Cortex of kidney (tissue), 1 donor: ENCODE measurements at places on chromosomes 16 and 17.

DNA sequence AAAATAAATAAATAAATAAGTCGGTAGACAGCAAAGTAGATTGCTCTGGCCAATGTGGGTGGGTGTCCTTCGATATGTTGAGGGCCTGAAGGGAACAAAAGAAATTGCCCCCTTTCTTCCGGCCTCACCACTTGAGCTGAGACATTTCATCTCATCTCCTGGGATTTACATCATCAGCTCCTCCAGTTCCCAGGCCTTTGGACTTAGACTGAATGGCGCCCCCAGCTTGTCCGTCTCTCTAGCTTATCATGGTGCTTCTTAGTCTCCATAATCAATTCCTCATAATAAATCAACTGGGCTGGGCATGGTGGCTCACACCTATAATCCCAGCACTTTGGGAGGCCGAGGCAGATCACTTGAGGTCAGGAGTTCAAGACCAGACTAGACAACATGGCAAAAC is 13.8 kb upstream of the HAP1 start:
- DNase-seq, result no peak

- DNase-seq, result no peak
Observed at GRCh38 chr16:50531901-50532300, 16.3 kb upstream of the NKD1 start.

DNA sequence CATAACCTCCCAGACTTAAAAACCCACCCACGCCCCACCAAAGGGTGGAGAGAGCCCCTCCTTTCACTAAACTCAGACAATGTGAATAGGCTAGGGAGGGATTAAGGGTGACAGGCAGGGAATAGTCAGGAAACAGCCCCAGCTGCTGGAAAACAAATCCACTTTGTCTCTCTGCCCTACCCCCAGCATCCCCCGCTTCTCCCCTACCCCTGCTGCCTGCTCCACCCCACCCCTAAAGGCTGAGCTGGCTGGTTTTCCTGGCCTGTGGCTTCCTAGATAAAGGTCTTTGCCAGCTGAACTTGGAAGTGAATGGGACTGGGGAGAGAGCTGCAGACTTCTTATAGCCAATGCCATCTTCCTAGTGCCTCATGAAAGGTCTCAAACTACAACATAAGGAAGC is 15.0 kb downstream of the CAVIN1 start:
- no peak for DNase-seq

- DNase-seq, result no peak
Observed at GRCh38 chr17:40260528-40260927, 27.2 kb upstream of the CDC6 start.

GRCh38 chr16:82855471-82855870 is 228.7 kb downstream of the CDH13 start:
- DNase-seq, result no peak

GRCh38 chr16:69606985-69607384 is 41.2 kb downstream of the NFAT5 start:
- DNase-seq, result no peak

- no peak for DNase-seq
Observed at GRCh38 chr17:9402590-9403199, 172.9 kb downstream of the STX8 start.

DNA sequence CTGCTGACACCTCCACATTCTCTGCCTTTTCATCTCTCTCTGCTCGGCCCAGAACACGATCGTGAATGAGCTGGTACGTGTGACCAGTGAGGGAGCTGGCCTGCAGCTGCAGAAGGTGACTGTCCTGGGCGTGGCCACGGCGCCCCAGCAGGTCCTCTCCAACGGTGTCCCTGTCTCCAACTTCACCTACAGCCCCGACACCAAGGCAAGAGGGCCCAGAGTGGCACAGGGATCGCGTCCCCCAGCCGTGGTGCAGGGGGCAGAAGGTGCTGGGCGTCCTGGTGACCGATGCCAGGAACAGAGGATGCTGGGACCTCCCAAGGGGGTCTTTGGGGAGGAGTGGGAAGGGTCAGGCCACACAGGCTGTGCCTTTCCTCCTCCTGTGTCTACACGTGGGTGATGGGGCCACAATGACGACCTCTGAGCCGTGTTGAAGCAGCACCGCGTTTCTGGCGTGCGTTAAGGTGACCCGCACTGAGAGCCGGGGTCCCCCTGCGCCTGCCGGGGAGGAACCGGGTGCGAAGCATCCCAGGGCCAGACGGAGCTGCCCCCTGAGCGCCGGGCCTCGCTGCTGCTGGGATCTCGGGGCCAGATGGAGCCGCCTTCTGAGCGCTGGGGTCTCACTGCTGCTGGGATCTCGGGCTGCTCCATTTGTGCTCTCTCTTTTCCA is 17.4 kb downstream of the GAA start:
- no peak for DNase-seq
